ENCODE measurements at places on chromosomes 16 and 17.
A peak's percentile ranks its signal among the peaks of the same experiment; 100 is the strongest.

GRCh38 chr17:55158439-55158838 lies 106.3 kb upstream of the HLF start:
- no peak for DNase-seq

DNA sequence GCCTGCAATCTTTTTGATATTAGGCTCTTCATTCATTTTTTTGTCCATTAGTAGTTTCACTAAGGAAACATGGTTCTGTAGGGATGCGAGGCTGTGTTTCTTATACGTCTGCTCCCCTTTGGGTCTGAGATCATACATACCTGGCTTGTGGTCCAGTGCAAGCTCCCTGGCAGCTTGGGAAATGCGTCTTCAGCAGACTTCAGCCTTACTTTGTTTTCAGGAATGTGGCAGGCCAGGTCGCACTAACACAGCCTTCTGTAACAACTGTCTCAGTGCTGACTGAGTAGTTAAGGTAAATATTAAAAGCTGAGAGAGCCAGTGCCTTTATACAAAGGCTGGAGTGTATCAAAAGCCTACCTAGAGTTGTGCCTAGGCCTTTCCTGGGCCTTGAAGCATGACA lies 970.5 kb upstream of the EEF2KMT start:
- DNase-seq, result no peak

DNA sequence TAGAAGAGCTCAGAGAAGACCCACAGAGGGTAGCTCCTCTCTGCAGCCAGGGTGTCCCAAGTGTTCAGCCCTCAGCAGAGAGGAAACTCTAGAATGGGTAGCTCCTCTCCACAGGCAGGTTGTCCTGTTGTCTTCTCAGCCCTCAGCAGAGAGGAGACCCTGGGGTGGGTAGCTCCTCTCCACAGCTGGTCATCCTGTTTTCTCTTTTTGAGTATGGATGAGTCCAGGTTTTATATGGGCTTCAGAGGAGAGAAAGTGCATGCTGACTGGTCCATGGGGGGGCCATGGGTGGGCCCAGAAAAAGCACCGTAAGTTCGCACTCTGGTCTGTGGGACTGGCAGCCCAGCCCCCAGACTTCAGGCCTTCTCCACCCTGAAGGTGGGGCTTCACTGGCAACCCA lies 48.4 kb downstream of the ESRP2 start:
- no peak for DNase-seq

DNA sequence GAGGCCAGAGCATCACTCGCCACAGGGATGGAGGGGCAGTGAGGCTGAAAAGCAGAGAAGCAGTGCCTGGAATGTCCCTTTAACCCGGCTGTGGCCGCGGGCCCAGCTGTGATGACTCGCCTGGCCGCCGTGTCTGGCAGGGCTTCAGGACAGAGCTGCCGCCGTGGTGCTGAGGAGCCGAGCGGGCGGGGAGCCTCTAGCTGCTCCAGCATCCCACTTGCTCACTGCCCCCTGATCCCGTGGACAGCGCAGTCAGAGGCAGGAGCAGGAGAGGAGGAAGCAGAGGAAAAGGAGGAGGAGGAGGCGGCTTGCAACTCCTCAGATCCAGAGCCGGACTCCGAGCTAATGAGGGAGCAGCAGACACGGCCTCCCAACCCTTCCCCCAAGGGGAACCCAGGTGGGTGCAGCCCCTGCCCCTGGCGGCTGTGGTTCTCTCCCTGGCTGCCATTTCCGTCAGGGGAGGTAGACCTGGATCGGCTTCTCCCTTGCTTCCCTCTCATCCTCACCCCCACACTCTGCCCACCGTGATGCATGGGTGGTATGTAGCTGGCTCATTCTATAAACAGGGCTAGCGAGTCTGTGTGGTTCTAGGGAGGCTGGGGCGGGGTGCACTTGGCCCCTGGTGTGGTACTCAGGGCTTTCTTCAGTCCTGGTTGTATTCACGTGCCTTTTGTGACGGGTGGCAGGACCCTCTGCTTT lies 165.7 kb downstream of the CMIP start:
- DNase-seq, result no peak

GRCh38 chr16:65876624-65877023 lies 489.9 kb upstream of the CDH5 start:
- no peak for DNase-seq

DNA sequence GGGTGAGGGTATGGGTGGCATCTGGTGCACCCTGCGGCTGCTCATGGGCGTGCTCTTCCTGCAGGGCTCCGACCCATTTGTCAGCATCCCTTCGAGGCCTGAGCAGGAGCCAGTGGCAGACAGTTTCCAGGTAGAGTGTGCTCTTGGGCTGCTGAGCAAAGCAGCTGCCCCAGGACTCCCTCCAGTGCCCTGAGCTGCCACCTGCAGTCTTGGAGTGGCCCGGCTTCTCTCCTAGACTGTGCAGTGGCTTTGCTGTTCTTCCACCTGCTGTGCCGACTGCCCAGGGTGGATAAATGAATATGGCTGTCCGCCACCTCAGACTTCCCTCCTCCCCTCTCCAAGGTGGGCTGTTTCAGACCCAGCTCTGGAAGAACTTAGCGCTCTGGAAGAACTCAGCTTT lies 10.8 kb upstream of the JPT2 start:
- no peak for DNase-seq

- DNase-seq, result no peak
These were observed 9.8 kb upstream of the MED9 start for GRCh38 chr17:17467016-17467415.

DNA sequence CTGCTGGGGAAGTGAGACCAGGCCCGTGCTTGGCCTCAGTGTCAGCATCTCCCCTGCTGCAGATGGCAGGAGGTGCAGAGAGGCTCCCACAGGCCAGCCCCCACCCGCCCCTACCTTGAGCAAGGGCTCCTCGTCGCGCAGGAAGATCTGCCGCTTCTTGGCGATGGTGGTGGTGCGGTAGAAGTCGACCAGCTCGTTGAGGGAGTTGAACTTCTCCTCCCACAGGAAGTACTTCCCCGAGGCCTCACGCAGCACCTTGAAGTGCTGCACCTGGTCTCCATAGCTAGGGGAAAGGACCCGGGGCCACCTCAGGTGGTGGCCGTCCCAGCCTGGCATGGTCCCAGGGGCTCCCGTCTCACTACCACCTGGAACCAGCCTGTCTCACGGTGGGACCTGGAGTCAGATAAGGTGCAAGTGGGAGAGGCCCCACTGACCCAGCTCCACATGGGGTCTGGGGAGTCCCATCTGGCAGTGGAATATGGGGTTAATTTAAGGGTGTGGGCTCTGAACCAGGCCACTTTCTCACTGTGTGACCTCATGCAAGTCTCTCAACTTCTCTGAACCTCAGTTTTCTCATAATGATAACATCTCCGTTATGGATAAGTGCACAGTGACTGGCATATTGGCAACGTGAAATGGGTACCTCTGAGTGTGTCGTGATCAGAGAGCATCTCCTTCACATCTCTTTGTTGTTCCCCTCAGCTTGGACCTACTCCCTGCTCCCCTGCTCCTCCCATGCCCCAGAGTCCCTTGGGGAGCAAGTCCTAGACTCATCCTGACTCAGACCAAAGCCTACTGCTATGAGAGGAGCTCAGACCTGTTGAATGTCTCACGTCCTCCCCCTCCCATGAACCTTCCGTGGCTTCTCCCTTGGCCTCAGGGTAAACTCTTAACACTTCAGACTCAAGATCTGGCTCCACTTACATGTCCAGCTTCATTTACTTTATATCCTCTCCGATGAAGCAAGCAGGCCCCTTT lies 19.8 kb upstream of the FAM83G start:
- no peak for DNase-seq

- no peak for DNase-seq
These were observed 46.9 kb upstream of the CBFA2T3 start for GRCh38 chr16:89023621-89024511.

- DNase-seq, result no peak
These were observed 150.3 kb downstream of the C16orf95 start for GRCh38 chr16:87166934-87167333.

DNA sequence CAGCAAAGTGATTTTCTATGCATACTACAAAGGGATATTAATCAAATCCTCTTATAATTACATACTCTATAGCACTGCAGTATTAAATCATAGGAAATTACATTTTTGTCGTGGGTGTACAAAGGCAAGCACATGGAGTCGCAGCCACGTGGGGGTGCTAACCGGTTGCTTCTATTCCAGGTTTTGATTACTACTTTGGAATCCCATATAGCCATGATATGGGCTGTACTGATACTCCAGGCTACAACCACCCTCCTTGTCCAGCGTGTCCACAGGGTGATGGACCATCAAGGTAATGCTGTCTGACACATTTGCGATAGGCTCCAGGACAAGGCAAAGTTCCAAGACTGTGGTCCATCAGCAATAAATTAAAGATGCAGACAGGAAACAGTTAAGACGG lies 60.1 kb downstream of the ARSG start:
- no peak for DNase-seq

- DNase-seq, result no peak
These were observed 68.8 kb downstream of the ABR start for GRCh38 chr17:1110862-1111598.

GRCh38 chr17:48012151-48012520 lies 25.5 kb downstream of the COPZ2 start:
- DNase-seq, result peak; percentile 40

- DNase-seq, result no peak
These were observed 44.9 kb upstream of the PIK3R6 start for GRCh38 chr17:8912084-8912981.

GRCh38 chr17:31094600-31095235 lies at the start of gene NF1:
Gene NF1 (plus strand): TSS chr17:31094977. CDS start chr17:31095310, 333 bp downstream.
- DNase-seq, result peak; percentile 71

GRCh38 chr16:637081-638018 lies 1.2 kb upstream of the METTL26 start:
- peak; percentile 83 for DNase-seq

GRCh38 chr17:63196772-63197335 lies 230.8 kb downstream of the TANC2 start:
- no peak for DNase-seq

- no peak for DNase-seq
These were observed 120.3 kb downstream of the MRM1 start for GRCh38 chr17:36721560-36722120.

GRCh38 chr17:77504652-77505155 lies 363.9 kb downstream of the SEC14L1 start:
- no peak for DNase-seq

DNA sequence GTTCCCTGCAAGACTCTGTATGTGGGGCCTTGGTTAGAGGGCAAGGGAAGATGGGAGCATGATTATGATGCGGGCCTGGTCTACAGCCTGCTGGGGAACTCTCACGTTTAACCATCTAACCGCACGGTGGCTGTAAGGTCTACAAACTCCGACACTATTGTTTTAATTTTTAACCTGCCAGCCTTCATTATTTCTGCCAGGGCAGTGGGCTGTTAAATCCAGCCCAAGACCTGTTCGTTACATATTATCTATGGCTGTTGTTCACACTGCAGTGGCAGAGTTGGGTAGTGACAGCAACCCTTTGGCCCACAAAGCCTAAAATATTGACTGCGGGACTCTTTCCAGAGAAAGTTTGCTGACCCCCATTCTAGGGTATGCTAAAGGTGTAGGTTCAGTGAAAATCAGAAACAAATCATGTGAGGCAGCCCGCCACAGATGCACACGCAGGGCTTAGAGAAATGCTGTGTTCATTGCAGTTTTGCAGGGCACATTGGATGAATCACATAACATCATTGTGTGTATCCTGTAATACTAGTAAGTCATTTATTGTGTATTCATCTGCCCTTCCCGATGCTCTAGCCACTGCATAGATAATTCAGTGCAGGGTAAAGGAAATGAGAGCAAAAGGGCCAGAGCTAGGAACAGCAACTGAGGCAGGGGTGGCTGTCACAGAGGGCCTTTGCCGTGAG lies 14.3 kb downstream of the SNX29 start:
- no peak for DNase-seq

Measured in stimulated activated CD4-positive, alpha-beta T cell treated with anti-CD3 and anti-CD28 coated beads, TNF-alpha, amount 100 ng/mL, for 1 hour (primary cell).